B cell (primary cell): ENCODE measurements at places on chromosomes 1 and 21.

DNA sequence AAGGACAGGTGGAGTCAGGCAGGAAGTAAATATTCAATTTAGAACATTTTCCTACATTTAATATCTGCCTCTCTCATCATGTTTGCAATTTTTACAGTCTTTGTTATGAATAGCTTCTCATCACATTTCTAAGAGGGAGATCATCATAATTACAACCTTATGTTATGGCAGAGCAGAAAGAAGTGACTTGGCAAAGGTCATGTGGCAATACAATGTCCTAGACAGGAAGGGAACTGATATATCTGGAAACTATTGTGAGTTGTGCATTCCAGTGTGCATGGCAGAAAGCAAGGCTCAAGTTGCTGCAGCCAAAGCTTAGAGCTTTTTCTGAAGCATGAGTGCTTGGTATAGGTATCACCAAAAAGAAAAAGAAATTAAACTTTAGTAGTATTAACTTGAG is 43.8 kb upstream of the PRRX1 start:
- DNase-seq: no peak

- no peak for DNase-seq
Measured at GRCh38 chr21:30320215-30320614, at the start of gene KRTAP26-1. Gene KRTAP26-1 (minus strand): TSS chr21:30320315. CDS start chr21:30320035, 280 bp downstream.

DNA sequence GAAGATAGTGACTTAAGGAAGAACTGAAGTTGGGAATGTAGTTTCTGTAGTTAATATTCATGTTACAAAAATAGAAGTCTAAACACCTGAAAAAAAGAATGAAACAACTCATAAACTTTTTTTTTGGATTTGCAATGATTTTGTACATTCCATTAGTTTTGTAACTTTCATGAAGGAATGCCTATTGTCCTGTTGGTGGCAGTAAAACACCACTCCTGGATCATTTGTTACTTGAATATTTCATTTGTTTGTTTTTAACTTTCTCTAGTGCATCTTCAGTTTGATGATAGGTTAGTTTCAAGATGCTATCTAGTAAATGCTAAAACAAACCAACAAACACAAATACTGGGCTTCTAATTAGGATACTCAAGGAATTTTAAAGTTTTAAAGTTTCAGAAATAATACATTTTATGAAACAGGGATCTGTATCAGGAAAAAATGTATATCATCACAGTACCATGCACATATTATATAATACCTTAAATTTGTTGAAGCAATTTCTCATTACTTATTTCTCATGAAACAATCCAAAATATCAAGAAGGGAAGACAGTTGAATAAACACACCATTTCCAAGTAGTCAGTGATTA is 229.7 kb upstream of the CACYBP start:
- peak; percentile 63 for DNase-seq

DNA sequence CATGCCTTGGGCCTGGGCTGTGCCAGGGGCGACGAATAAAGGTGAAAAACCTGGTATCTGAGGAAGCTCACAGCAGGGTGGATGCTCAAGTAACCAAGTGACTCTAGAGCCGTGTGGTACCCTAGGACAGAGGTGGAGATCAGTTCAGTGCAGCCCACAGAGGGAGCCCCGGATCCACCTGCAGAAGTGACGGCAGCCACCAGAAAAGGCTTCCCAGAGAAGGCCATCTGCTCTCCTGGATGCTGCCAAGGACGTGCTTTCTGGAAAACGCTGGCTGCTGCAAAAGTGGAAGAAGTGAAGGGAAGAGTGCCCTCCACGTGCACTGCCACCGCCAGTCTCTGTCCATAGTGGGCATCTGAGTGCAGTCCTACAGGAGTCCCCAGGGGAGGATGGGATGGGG is 27.7 kb downstream of the TMCO4 start:
- DNase-seq: no peak

DNA sequence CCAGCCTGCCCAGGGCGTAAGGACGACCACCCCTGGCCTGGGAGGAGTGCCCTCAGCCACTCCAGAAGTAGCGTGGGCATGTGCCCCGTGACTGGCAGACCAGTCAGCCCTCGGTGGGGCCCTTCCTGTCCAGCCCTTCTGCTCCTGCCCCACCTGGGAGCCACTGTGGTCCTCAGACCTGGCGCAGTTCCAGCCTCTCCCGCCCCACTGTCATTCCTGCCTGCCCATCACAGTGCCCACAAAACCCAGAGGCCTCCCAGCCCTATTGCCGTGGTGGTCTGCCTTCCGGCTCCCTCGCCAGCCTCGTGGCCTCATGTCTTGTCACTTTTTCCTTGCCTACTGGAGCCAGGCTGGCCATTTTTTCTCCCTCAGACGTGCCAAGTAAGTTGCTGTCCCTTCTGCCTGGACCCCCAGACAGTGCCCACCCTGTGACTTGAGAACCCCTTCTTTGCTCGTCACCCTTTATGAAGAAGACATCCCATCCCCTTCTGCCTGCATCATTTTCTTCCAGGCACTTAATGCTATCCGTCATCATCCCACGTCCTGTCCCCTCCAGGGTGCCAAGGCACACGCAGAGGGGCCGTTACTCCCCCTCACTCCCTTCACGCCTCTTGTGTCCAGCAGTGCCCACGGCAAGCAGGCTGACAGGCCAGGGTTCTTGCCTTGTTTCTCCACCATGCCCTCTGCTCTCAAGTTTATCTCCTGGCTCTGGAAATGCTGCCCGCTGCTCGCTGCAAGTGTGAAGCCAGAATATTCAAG is 122.6 kb downstream of the CAMTA1 start:
- DNase-seq: no peak

- no peak for DNase-seq
Measured at GRCh38 chr21:41739936-41740335, 26.9 kb downstream of the RIPK4 start.

DNA sequence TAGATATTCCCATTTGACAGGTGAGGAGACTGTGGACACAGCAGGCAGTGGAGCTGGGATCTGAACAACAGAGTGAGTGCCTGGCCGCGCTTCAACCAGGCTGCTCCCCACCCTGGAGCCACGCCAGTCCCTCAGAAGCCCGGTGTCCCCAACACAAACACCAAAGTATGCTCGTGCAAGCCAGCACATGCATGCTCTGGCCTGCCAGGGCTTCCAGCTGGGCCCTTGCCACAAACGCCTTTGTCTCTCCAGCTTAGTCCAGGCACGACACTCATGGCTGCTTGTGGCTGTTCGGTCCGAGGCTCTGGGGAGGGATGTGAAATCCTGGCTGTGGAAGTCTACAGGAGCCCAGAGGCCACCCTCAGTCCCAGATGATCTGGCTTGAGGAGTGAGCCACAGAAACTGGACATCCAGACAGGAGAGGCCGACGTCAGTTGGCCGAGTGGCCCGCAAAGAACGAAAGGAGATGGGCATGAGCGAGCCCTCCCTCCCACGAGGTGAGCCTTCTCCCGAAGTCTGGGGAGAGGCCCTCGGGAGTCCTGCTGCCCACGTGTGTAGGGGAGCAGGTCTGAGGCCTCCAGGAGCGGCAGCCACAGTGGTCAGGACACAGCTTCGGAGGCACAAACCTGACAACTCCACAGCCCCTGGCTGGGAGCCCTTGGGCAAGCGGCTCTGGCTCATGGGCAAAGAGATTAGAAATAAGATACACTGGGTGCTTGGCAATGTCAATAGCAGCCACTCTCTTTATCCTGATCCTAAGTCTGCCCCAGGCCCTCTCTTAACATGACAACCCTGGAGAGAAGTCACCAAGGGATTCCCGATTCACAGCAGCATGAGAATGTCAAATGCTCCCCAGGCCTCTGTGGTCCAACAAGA is 117.1 kb upstream of the IFFO2 start:
- no peak for DNase-seq

DNA sequence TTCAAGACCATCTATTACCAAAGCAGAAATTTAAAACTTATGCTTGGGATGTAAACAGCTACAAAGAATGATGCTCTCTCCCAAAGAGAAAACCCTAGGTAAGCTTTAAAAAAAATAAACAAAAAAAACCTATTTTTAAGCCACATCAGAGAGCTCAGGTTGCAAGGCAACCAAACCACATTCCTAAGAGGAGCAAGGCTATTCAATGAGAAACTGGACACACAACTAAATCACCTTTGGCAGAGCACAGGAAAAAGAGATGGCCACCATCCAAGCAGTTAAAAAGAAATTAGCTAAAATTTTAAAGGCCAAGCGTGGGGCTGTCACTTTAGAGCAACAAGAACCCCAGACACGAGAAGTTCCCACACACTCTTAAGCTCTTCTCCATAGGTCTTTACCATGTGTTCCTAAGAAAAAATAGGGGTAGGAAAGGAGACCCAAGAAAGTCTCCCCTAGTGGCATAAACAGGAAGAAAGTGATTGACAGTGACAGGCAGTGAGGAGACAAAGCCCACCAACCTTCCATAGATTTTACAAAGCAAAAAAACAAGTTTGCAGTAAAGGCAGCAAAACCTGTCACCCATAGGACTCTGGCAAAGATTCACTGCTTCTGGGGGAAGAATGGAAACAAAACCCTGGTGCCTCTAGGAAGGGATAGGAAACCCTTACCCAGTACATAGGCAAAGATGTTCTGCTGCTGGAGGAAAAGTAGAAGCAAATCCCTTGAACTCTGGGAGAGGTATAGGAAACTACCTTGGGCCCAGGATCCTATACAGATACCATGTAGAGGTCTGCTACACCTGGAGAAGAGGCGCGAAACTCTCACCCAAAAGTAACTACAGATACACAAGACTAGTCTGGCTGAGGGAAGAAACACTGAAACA is 68.5 kb downstream of the FOXJ3 start:
- no peak for DNase-seq

DNA sequence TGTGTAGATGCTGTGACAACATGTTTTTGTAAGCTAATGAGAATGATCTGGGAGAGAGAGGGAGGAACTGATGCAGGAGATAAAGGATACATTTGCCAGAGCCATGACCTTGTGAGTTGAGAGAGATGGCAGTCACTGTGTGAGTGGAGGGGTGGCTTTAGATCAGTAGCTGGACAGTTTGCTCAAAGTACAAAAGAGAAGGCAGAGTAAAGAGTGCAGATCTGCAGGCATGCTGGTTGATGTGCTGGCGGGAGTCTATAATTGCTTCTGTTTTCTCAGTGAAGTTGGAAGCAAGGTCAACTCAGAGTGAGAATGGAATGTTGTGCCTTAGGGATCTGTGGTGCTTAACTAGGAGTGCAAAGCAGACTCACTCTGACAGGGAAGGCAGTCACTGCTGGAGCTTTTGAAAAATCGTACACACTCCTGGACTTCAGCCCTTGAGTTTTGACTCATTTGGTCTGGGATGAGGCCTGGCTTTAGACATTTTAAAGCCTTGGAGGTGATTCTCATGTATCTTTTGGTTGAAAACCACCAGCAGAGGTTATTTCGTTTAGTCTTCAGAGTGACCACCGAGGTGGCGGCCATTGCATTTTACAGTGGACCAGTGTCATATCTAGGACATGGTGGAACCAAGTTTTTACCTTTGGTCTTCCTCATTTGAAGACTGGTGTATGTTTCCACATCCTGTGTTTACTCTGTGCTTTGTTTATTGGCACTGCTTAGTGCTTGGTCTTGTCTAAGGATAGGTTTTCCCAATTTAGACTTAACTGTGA is 49.6 kb downstream of the MTR start:
- DNase-seq: no peak
